Thoracic aorta (tissue), 2 donors: ENCODE measurements at places on chromosomes 5 and 9. TPM values are rescaled to one million over a fixed set of nuclear protein-coding genes. Genes with fewer than 3 reads are reported as not detected.
A peak's percentile ranks its signal among the peaks of the same experiment; 100 is the strongest.

The SERF1A gene
- 10.0 TPM for total RNA-seq

The PTGES gene
- 2.2 TPM for total RNA-seq

The MOB3B gene
- total RNA-seq = 6.6 TPM

GRCh38 chr9:93270976-93271375, 87.0 kb downstream of the WNK2 start:
- DNase-seq = no peak
- H3K36me3 ChIP-seq = no peaks in the 10 kb centered on the region
- no peak overlapping the region for H3K27ac ChIP-seq
- no peak overlapping the region for H3K4me3 ChIP-seq
- H3K4me1 ChIP-seq = no peaks in the 10 kb centered on the region

The CTSV gene
- not detected for total RNA-seq

DNA sequence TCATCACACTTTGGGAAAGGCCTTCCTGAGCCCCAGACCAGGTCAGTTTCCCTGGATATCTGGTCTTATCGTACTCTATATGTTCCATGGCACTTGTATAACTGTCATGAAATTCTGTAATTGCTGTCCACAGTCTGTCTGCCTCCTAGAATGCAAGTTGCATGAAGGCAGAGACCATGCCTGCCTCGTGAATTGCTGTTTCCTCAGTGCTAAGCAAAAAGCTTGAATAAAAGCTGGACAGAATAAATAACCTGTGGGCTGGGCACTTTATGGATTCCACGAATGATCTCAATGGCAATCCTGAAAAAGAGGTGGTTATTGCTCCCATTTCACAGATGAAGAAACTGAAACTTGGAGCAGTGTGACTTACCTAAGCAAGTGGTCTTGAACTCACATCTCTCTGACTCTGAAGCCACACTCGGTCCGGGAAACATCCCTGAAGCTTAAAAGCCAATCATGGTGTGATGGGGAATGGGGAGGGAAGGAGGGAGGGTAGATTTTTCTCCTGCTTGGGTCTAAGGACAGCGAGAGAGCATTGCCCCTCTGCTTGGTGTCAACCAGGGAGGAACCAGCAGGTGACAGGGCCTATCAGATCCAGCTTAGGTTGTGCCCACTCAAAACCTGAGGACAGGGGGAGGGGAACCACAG, 13.2 kb upstream of the LHX2 start:
- H3K4me3 ChIP-seq = no peak overlapping the region
- H3K27me3 ChIP-seq = peaks cover 35% of the 10 kb centered on the region
- H3K27ac ChIP-seq = peak overlapping the region; percentile 17
- peaks cover 3% of the 10 kb centered on the region for H3K4me1 ChIP-seq

The CER1 gene
- not detected for total RNA-seq
